ENCODE measurements at places on chromosomes 7 and 10.

- peak; percentile 44 for DNase-seq
Measured at GRCh38 chr7:130490888-130491804, 739 bp upstream of the MEST start.

GRCh38 chr7:46679671-46680070 is 758.6 kb upstream of the IGFBP3 start:
- DNase-seq = no peak

- no peak for DNase-seq
Measured at GRCh38 chr7:131196803-131197202, 130.9 kb upstream of the MKLN1 start.

- no peak for DNase-seq
Measured at GRCh38 chr10:97849103-97849686, 448 bp upstream of the GOLGA7B start.

- no peak for DNase-seq
Measured at GRCh38 chr7:114450431-114450830, 35.8 kb downstream of the FOXP2 start.

- DNase-seq = no peak
Measured at GRCh38 chr7:26356929-26357798, 65.5 kb downstream of the SNX10 start.

GRCh38 chr7:44463169-44463808 is 27.2 kb downstream of the NUDCD3 start:
- DNase-seq = no peak

DNA sequence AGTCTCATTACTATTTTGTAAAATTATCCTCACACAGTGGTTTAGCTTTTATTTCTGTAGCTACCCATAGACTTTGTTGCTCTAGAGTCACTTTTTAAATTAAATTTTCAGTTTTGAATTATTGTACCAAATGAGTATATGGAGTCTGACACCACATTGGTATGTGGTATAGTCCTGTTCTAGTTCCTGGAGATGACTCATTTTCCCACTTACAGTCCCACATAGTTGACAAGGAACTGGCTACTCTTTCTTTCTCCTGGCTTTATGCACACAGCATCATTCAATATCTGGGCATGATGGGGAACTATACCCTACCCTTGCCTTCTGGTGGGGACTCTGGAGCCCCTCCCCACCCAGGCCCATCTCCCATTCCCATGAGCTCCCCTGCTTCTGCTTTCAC is 92.6 kb upstream of the RAB11FIP2 start:
- DNase-seq = no peak

DNA sequence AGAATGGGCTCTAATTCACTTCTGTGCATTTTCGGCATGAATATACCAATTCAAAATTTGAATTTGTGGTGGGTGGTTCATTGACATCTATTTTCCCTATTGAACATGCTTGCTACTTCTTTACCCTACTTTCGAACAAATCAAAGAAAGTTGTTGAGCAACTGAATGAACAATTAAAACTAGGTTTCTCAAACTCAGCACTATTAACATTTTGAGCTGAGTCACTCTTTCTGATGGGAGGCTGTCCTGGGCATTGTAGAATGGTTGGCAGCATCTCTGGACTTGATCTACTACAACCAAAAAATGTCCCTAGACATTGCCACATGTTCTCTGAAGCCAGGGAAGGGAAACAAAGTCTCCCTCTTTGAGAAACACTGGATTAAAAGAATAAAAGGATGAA is 116.7 kb downstream of the COL28A1 start:
- no peak for DNase-seq
